Adrenal gland (tissue), 19 donors: ENCODE measurements at places on chromosomes 7 and 10.
A peak's percentile ranks its signal among the peaks of the same experiment; 100 is the strongest.

DNA sequence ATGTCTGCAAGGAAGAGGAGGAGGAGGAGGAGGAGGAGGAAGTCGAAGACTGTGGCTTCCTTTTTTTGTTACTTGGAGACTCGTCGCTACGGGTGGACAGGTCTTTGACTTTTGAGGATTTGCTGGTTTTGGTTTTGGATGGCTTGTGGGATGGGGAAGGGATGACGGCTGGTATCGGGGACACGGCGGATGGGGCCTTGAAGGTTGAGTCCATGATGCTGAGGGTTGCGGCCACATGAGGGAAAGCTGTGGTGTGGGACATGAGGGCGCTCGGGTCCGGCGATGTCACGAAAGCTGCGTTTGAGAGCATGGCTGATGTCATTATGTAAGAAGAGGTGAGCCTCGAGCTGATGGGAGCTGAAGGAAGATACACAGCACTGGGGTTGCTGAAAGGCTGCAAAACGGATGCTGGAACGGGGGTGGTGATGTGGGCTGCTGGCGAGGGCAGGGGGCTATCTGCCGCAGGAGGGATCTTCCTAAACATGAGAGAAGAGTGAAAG, 33.1 kb upstream of the EFCAB10 start:
- DNase-seq: no peak

GRCh38 chr10:1364151-1364910, 308.1 kb downstream of the WDR37 start:
- no peak for DNase-seq

DNA sequence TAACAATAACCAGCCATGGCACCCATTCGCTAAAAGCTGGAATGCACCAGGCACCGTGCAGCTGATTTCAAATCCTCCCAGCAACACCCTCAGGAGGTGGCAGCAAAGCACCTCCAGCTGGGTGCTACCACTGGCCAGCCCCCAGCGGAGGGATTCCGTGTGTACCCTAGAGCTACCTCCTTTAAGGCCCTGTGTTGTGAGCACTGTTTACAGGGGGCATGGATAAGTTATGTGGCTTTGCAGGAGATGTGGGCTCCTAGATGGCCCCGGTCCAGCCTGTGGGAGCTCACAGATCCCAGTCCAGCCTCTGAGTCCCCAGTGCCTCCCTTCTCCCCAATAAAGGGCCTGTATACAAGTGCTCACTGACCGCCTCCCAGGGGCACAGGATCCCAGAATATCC, 27.1 kb downstream of the TNRC18 start:
- peak; percentile 58 for DNase-seq

DNA sequence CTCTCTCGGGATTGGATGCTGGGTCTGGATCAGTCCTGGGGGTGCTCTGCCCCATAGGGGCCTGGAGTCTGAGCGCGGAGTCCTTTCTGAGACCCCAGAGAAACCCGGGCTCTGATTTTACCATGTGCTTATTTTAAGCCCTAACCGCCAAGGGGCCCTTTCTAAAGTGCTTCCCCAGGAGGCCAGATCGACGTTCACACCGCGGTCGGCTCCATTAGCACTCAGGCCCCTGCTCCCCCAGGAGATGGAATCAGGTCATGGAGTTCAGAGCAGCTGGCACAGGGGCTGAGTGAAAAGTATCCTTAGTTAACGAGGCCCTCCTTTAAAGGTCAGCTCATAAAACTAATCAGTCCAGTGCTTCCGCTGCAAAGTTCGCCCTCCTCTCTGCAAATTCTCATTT, 159.4 kb upstream of the COBL start:
- DNase-seq: no peak
